NT2/D1 (cell line): ENCODE measurements at places on chromosomes 5 and 9.

GRCh38 chr5:14900693-14901461 is 29.3 kb upstream of the ANKH start:
- no peak for DNase-seq

GRCh38 chr5:149615976-149616375 is 34.7 kb downstream of the ARHGEF37 start:
- DNase-seq = no peak

DNA sequence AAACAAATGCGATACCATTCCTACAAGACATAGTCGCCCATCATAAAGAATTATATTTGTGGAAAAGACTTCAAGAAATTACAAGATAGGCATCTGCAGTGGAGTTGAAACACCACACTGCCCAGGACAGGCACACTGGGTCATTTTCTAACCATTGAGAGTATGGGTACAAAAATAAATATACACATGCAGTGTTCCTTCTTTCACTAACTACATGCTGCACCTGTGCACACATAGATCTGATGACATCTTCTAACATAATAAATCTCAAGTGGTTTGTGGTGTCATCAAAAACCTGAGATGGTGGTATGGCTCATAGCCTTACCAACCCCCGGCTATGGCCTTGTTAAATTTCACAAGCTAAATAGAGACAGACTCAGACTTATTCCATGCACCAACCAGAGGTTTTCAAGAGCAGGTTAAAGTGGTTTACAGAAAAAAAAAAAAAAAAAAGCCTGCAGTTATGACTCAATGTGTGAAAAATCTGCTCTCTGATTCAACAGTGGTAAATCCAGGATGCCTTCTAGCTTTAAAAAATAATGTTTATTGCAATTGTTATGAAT is 12.4 kb upstream of the NFIB start:
- no peak for DNase-seq

- no peak for DNase-seq
Measured at GRCh38 chr5:143985832-143986515, 174.0 kb downstream of the HMHB1 start.

GRCh38 chr9:133861692-133862091 is 123.5 kb upstream of the SARDH start:
- no peak for DNase-seq

- no peak for DNase-seq
Measured at GRCh38 chr5:87097664-87098063, 170.0 kb upstream of the RASA1 start.

- DNase-seq = no peak
Measured at GRCh38 chr5:115317320-115317719, 20.9 kb upstream of the CCDC112 start.
